A673 (cell line): ENCODE measurements at places on chromosomes 1 and 21. TPM values are rescaled to one million over a fixed set of nuclear protein-coding genes. Genes with fewer than 3 reads are reported as not detected.

DNA sequence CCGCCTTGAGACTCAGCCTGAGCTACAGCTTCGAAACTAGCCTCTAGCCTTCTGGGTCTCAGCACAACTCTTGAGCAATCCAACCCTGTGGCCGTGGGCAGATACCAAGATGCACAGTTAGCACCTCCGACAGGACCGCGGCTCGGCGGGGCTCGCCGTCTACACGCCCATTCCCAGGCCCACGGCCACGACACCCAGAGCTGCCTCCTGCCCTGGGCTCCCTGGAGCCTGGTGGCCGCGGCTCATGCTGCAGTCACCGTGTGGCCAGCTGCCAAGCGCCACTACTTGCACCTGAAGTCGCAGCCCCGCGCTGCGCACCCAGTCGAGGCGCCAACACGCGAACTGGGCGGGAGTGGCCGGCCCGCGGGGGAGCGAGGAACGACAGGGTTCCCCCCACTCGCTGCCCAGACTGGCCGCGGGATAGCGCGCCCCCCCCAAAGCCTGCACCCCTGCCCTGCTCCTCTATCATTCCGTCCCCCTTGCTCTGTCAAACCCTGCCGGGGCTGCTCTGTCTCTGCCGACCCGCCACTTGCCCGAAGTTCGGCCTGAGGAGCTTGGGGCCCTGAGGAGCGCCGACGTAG is 729 bp upstream of the CDCA8 start:
- peaks cover 16% of the 10 kb centered on the region for H3K4me1 ChIP-seq
- no peaks in the 10 kb centered on the region for H3K27me3 ChIP-seq
- peak; percentile 23 for DNase-seq

DNA sequence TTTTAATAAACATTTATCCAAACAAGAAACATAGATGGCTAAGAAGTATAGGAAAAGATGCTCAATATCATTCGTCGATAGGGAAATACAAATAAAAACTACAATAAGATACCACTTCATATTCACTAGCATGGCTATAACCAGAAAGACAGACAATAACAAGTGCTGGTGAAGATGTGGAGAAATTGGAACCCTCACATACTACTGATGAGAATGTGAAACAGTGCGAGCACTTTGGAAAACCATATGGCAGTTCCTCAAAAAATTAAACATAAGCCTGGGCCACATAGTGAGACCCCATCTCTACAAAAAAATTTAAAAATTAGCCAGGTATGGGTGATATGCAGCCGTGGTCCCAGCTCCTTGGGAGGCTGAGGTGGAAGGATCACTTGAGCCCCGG is 9.1 kb upstream of the TMEM54 start:
- DNase-seq = no peak
- no peak overlapping the region for H3K4me3 ChIP-seq
- H3K27me3 ChIP-seq = no peaks in the 10 kb centered on the region

Gene CHIA
- total RNA-seq = not detected in 2 replicates

Gene ALPL
- 4.8 and 8.8 TPM in 2 replicates for total RNA-seq

Gene SLC26A9
- not detected in 2 replicates for total RNA-seq

Gene GBP5
- total RNA-seq = 0.09 TPM in 1 of 2 replicates, not detected in the other
